ENCODE measurements at places on chromosomes 7 and 10.

- DNase-seq = peak; percentile 3
These were observed 117.4 kb upstream of the POM121L12 start for GRCh38 chr7:52917982-52918578.

- DNase-seq = peak; percentile 55
These were observed at the start of gene FOXK1 for GRCh38 chr7:4681886-4682620. Gene FOXK1, plus strand, starts transcription at chr7:4682295. Its CDS starts 14 bp downstream, at chr7:4682309.

- peak; percentile 73 for DNase-seq
These were observed 1.6 kb upstream of the ARHGAP12 start for GRCh38 chr10:31930023-31930751.

GRCh38 chr7:130356876-130357611, 12.4 kb downstream of the CPA5 start:
- DNase-seq = peak; percentile 34

- peak; percentile 14 for DNase-seq
These were observed 46.0 kb downstream of the ZNRF2 start for GRCh38 chr7:30330134-30331111.

DNA sequence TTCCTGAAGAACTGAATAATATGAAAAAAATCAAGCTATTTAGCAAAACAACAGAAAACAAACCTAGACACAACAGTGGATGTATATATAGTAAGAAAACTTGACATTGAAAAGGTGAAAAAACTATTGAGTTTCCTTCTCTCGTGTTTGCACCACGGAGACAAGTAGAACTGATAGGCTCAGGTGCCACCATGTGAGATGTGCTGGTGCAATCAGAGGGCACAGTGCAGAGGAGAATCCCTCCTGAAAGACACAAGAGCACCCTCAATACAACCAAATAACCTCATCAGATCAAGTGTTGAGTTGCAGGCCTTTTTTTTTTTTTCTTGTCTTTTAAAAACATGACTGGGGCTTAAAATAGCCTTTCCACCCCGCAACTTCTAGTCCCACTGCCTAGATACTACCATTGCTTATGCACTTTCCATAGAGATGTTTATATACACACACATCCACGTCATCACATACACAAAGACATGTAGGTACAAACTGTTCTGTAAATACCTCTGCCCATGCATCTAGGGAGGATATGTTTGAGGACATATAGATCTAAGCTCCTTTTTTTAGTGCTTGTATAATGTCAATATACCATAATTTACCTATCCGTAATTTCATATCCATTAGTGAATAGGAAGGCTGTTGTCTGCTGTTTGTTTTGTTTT, 54.1 kb downstream of the UBE2H start:
- no peak for DNase-seq

DNA sequence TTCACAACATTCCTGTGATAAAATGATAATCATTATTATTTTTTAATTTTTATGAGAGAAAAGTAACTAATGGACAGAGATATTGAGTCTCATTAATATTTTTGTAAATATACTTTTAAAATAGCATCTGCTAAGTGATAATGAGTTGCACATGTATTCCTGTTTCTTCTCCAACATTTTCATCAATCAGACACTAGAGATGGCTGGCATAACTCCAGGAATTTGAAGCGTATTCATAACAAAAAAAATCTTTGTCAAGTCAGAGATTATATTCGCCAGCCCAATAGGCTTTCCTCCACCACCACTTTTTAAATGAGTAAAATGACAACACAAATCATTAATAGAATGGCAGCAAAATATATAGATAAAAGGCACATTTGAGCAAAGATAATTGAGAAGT, 524.0 kb upstream of the KCND2 start:
- DNase-seq = no peak

DNA sequence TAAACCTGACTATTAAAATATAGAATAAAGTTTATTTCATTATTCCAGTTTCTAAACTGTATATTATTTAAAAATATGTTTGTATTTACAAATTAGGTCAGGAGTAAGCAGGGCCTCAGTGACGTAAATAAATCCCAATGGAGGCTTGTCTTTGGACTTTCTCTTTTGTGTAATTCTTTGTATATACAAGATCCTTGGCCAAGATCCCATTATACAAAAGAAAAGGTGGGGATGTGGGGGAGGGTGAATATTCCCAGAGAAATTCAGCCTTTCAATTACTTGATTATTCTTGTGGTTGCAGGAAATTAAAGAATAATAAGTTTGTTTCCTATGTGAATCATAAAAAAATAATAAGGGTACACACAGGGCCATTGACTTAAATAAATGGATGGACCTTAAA, 178.7 kb upstream of the PRPS1L1 start:
- no peak for DNase-seq

Data from HL-60 (cell line).